ENCODE measurements at places on chromosomes 2 and 18. TPM values are rescaled to one million over a fixed set of nuclear protein-coding genes. Genes with fewer than 3 reads are reported as not detected.

The C2orf80 gene
- not detected for total RNA-seq

The TOGARAM2 gene
- total RNA-seq, result under 0.01 TPM

The KRTCAP3 gene
- 0.32 TPM for total RNA-seq

The IL36RN gene
- not detected for total RNA-seq

The SOX11 gene
- 0.32 TPM for total RNA-seq

The MBP gene
- total RNA-seq, result 13.2 TPM

The CCDC68 gene
- total RNA-seq, result 3.6 TPM

The HOXD9 gene
- 8.9 TPM for total RNA-seq

The ZBTB7C gene
- not detected for total RNA-seq

The CNTNAP5 gene
- 0.12 TPM for total RNA-seq

The C2orf66 gene
- total RNA-seq, result under 0.01 TPM

The MSGN1 gene
- not detected for total RNA-seq

The NCOA1 gene
- total RNA-seq, result 31.5 TPM

The CCBE1 gene
- total RNA-seq, result 302 TPM

The TRIM54 gene
- total RNA-seq, result not detected

The ERBB4 gene
- under 0.01 TPM for total RNA-seq

The REG1A gene
- not detected for total RNA-seq

The PCARE gene
- not detected for total RNA-seq

The OR6B2 gene
- not detected for total RNA-seq

The DLX1 gene
- 2.9 TPM for total RNA-seq

The FSHR gene
- total RNA-seq, result not detected

The HMSD gene
- total RNA-seq, result 0.49 TPM

The MAB21L4 gene
- total RNA-seq, result not detected

The NAT8 gene
- total RNA-seq, result not detected

The LONRF2 gene
- not detected for total RNA-seq

The OST4 gene
- 193 TPM for total RNA-seq
